Activated T-cell treated with anti-CD3 and anti-CD28 coated beads, Interleukin-2, amount 50 U/mL, for 72 hours (primary cell): ENCODE measurements at places on chromosomes 12 and 14. TPM values are rescaled to one million over a fixed set of nuclear protein-coding genes. Genes with fewer than 3 reads are reported as not detected.
A peak's percentile ranks its signal among the peaks of the same experiment; 100 is the strongest.

DNA sequence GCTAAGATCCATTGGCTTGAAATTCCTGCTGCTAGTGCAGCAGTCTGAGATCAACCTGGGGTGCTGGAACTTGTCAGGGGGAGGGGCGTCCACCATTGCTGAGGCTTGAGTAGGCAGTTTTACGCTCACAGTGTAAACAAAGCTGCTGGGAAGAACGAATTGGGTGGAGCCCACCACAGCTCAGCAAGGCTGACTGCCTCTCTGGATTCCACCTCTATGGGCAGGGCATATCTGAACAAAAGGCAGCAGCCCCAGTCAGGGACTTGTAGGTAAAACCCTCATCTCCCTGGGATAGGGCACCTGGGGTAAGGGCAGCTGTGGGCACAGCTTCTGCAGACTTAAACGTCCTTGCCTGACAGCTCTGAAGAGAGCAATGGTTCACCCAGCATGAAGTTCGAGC lies 191.7 kb downstream of the ALG10B start:
- H3K27ac ChIP-seq, result no peak overlapping the region
- no peaks in the 10 kb centered on the region for H3K4me1 ChIP-seq
- DNase-seq, result no peak
- no peak overlapping the region for H3K4me3 ChIP-seq
- H3K36me3 ChIP-seq, result no peaks in the 10 kb centered on the region
- H3K27me3 ChIP-seq, result no peaks in the 10 kb centered on the region

Gene SLC41A2
- total RNA-seq, result 22.3 TPM

- no peaks in the 10 kb centered on the region for H3K27me3 ChIP-seq
- H3K27ac ChIP-seq, result no peak overlapping the region
- no peaks in the 10 kb centered on the region for H3K4me1 ChIP-seq
- DNase-seq, result no peak
- H3K36me3 ChIP-seq, result no peaks in the 10 kb centered on the region
Observed at GRCh38 chr12:51335931-51336330, 10.5 kb downstream of the CELA1 start.

GRCh38 chr12:130958557-130959140 lies 4.9 kb downstream of the ADGRD1 start:
- no peak for DNase-seq
- H3K27ac ChIP-seq, result no peak overlapping the region
- H3K4me3 ChIP-seq, result no peak overlapping the region
- H3K36me3 ChIP-seq, result no peaks in the 10 kb centered on the region

- no peaks in the 10 kb centered on the region for H3K36me3 ChIP-seq
- no peaks in the 10 kb centered on the region for H3K27me3 ChIP-seq
- no peak for DNase-seq
- peak overlapping the region; percentile 60 for H3K4me3 ChIP-seq
Observed at GRCh38 chr14:96126783-96127271, 77.8 kb upstream of the BDKRB2 start.

GRCh38 chr14:52650774-52651173 lies 44.6 kb downstream of the ERO1A start:
- no peak overlapping the region for H3K27ac ChIP-seq
- no peaks in the 10 kb centered on the region for H3K4me1 ChIP-seq
- DNase-seq, result no peak
- peaks cover 24% of the 10 kb centered on the region for H3K36me3 ChIP-seq
- no peaks in the 10 kb centered on the region for H3K27me3 ChIP-seq

- no peaks in the 10 kb centered on the region for H3K36me3 ChIP-seq
- no peak for DNase-seq
- no peak overlapping the region for H3K27ac ChIP-seq
- H3K27me3 ChIP-seq, result peaks cover 20% of the 10 kb centered on the region
- H3K4me1 ChIP-seq, result peaks cover 11% of the 10 kb centered on the region
- H3K4me3 ChIP-seq, result no peak overlapping the region
Observed at GRCh38 chr12:21769307-21769706, 5.2 kb downstream of the KCNJ8 start.

GRCh38 chr12:19597167-19598026 lies 158.1 kb downstream of the AEBP2 start:
- H3K27ac ChIP-seq, result no peak overlapping the region
- no peaks in the 10 kb centered on the region for H3K27me3 ChIP-seq
- no peaks in the 10 kb centered on the region for H3K36me3 ChIP-seq

Gene IL22
- total RNA-seq, result 5.4 TPM

DNA sequence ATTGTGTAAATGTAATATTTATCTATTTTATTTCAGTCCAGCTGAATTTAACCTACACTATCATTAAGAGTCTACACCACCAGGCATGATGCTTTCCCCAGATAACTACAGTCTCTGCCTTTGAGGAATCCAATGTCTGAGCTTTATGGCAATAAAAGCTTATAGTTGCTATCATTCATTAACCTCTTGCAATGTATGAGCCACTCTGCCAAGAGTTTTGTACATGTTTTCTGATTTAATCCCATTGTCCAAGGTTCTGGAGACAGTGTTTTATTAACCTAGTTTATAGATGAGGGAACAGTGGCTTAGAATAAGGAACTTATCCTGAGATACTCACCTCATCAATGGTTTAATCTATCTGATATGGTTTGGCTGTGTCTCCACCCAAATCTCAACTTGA lies 17.1 kb upstream of the KITLG start:
- no peak overlapping the region for H3K4me3 ChIP-seq

DNA sequence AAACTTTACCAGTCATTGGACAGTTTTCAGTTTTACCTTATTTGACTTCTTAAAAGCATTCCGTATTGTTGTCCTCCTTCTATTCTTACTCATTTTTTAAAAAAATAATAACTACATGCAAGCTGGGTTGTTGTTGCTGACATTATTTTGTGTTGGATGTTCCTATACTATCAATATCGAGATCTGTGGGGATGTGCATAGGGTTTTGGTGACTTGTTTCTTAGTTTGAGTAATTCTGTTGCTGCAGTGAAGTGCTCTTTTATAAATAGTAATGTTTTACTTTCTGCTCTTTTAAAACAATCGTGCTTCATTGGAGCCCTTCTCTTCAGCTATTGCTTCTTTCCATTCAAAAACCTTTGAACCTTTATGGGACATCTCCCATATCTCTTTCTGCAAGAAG lies 79.4 kb downstream of the METTL25 start:
- H3K4me3 ChIP-seq, result no peak overlapping the region
- H3K27ac ChIP-seq, result no peak overlapping the region
- peaks cover 8% of the 10 kb centered on the region for H3K36me3 ChIP-seq
- peaks cover 10% of the 10 kb centered on the region for H3K4me1 ChIP-seq
- DNase-seq, result no peak

DNA sequence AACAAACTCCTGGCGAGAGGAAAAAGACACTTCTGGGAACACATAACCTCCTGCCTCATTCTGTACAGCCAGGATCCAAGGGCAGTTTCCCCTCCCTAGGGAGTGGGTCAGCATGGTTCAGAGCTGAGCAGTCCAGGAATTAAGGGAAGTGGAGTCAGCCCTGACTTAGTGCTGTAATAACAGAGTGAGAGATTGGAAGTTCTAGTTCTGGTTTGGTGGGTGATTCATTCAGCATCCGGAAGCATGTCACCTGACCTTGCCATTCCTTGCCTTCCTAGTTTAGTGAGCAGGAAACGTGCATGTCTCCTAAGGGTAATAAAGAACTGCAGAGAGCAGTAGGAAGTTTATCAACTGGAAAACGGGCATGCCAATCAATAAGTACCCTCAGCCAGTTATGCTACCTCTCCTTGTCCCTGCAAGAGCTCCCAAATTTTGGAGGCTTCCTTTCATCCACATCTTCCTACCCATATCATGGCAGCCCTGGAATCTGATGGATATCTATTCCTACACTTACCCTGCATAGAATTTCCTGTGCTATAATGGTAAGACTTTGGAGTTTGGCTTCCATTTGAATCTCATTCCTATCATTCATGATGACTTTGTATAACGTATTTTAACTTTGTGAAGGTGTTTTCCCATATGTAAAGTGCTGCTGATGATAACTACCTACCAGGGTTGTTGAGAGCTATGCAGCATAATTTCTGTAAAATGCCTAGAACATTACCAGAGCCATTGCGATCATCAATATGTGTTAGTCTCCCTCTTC lies 28.5 kb upstream of the MAGOHB start:
- H3K4me1 ChIP-seq, result no peaks in the 10 kb centered on the region
- no peak overlapping the region for H3K27ac ChIP-seq
- peaks cover 16% of the 10 kb centered on the region for H3K36me3 ChIP-seq
- no peak overlapping the region for H3K4me3 ChIP-seq

- no peaks in the 10 kb centered on the region for H3K27me3 ChIP-seq
- H3K4me1 ChIP-seq, result no peaks in the 10 kb centered on the region
- DNase-seq, result no peak
- no peak overlapping the region for H3K27ac ChIP-seq
- H3K4me3 ChIP-seq, result no peak overlapping the region
Observed at GRCh38 chr12:87813476-87814234, 215.5 kb downstream of the C12orf50 start.

DNA sequence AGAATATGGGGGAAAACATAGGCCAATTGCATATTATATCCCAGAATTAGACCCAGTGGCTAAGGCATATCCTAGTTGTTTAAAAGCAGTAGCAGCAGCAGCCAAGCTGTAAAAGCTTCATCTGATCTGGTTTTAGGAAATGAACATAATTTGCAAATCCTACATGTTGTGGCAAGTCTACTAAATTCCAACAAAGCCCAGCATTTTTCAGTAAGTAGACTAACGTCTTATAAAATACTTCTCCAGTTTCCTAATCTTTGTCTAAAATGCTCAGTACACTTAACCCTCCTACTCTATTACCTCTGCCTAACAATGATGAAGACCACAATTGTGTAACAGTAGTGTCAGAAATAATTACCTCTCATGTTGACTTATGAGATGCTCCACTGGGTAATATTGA lies 70.9 kb upstream of the RERGL start:
- no peak overlapping the region for H3K27ac ChIP-seq
- H3K27me3 ChIP-seq, result no peaks in the 10 kb centered on the region
- DNase-seq, result no peak
- H3K4me3 ChIP-seq, result no peak overlapping the region
- H3K4me1 ChIP-seq, result peaks cover 7% of the 10 kb centered on the region

DNA sequence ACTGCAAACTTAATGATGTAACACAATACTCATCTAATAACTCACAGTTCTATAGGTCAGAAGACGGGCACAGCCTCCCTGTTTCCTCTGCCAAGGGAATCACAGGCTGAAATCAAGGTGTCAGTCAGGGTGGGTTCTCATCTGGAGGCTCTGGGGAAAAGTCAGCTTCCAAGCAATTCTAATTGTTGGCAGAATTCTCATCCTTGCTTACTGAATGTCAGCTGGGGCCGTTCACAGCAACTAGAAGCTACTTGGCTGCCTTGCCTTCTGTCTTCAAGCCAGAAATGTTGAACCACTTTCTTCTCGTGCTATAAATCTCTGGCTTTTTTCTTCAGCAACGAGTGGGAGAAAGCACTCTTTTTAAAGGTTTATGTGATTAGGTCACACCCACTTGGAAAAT lies 80.1 kb upstream of the PDZRN4 start:
- no peaks in the 10 kb centered on the region for H3K4me1 ChIP-seq
- H3K36me3 ChIP-seq, result no peaks in the 10 kb centered on the region
- no peak overlapping the region for H3K27ac ChIP-seq
- H3K4me3 ChIP-seq, result no peak overlapping the region
- DNase-seq, result no peak

GRCh38 chr14:68094158-68094557 lies 274.6 kb downstream of the RAD51B start:
- H3K27me3 ChIP-seq, result no peaks in the 10 kb centered on the region
- no peak overlapping the region for H3K27ac ChIP-seq
- DNase-seq, result no peak
- peaks cover 14% of the 10 kb centered on the region for H3K4me1 ChIP-seq

Gene MYF5
- not detected for total RNA-seq

Gene TMEM63C
- total RNA-seq, result 2.1 TPM

GRCh38 chr12:116687888-116688287 lies 50.0 kb downstream of the SPRING1 start:
- H3K4me3 ChIP-seq, result no peak overlapping the region
- H3K27me3 ChIP-seq, result peaks cover 13% of the 10 kb centered on the region
- H3K4me1 ChIP-seq, result peaks cover 3% of the 10 kb centered on the region
- peak; percentile 34 for DNase-seq

Gene CDKL1
- 9.3 TPM for total RNA-seq

DNA sequence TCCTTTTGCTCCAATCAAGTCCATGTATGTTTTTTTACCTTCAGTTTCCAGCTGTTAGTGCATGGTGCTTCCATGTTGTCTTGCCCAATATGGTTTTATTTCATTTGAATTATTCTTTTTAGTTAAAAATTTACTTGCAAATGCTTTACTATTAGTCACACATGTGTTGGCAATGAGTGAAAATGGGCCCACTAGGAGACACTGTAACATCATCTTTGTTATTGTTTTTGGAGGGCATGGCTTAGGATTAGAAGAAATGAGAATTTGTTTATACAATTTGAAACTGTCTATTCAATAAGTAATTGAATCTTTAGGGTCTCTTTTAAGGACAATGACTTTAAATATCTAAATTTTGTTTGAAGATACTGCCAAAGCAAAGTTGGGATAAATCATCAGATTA lies 133.7 kb downstream of the BRMS1L start:
- no peak for DNase-seq
- no peaks in the 10 kb centered on the region for H3K27me3 ChIP-seq

GRCh38 chr14:65826946-65827345 lies 414.4 kb downstream of the FUT8 start:
- no peaks in the 10 kb centered on the region for H3K4me1 ChIP-seq
- no peaks in the 10 kb centered on the region for H3K27me3 ChIP-seq
- no peak overlapping the region for H3K4me3 ChIP-seq
- no peak overlapping the region for H3K27ac ChIP-seq

Gene SRGAP1
- 0.02 TPM for total RNA-seq

DNA sequence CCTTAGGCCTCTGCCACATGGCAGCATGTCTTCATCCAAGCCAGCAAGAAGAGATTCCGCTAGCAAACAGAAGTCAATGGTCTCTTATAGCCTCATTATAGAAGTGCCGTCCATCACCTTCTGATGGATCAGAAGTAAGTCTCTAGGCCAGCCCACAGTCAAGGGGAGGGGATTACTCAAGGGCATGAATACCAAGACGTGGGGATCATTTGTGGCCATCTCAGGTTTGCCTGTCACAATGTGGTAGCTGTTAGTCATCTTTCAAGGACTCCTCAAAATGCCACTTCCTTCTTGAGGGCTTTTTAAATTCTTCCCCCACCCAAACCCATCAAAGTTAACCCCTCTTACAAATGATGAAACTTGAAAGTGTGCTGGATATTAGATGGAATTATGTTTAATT lies 8.1 kb upstream of the ADCY6 start:
- H3K36me3 ChIP-seq, result no peaks in the 10 kb centered on the region
- no peak overlapping the region for H3K27ac ChIP-seq
- peaks cover 9% of the 10 kb centered on the region for H3K4me1 ChIP-seq
- peak; percentile 62 for DNase-seq
- H3K4me3 ChIP-seq, result no peak overlapping the region

GRCh38 chr12:29241821-29242591 lies 92.9 kb downstream of the FAR2 start:
- H3K4me1 ChIP-seq, result peaks cover 19% of the 10 kb centered on the region
- no peaks in the 10 kb centered on the region for H3K36me3 ChIP-seq
- no peaks in the 10 kb centered on the region for H3K27me3 ChIP-seq
- H3K27ac ChIP-seq, result no peak overlapping the region
- H3K4me3 ChIP-seq, result peak overlapping the region; percentile 20

Gene CCDC175
- total RNA-seq, result not detected

Gene NINJ2
- total RNA-seq, result 8.1 TPM

Gene CRACR2A
- 25.5 TPM for total RNA-seq

Gene ATL1
- 0.93 TPM for total RNA-seq

Gene CLEC4A
- total RNA-seq, result not detected

Gene HVCN1
- 12.8 TPM for total RNA-seq

Gene JDP2
- total RNA-seq, result 6.3 TPM
